Epithelial cell of umbilical artery (primary cell): ENCODE measurements at places on chromosomes 4 and X. TPM values are rescaled to one million over a fixed set of nuclear protein-coding genes. Genes with fewer than 3 reads are reported as not detected.

The CYTL1 gene
- 68.2 and 204 TPM in 2 replicates for total RNA-seq

The NLGN3 gene
- total RNA-seq, result 0.15 TPM in 1 of 2 replicates, not detected in the other

The TMSB15A gene
- 4.1 and 15.9 TPM in 2 replicates for total RNA-seq

The SMIM10 gene
- total RNA-seq, result 0.32 and 1.1 TPM in 2 replicates

The PCDH10 gene
- 31.3 and 43.9 TPM in 2 replicates for total RNA-seq

The GNRHR gene
- not detected in 2 replicates for total RNA-seq

The ARMCX1 gene
- total RNA-seq, result 26.6 and 42.2 TPM in 2 replicates

The MAGEA2B gene
- total RNA-seq, result not detected in 2 replicates

The DAPP1 gene
- not detected in 2 replicates for total RNA-seq

The GRPR gene
- total RNA-seq, result not detected in 2 replicates

The MAGEA8 gene
- not detected in 2 replicates for total RNA-seq
